ENCODE measurements at places on chromosomes 13 and 19.

GRCh38 chr13:111855786-111856185 lies 211.2 kb upstream of the SOX1 start:
- no peak for DNase-seq

GRCh38 chr19:33879818-33880575 lies 83.3 kb downstream of the KCTD15 start:
- no peak for DNase-seq

- peak; percentile 49 for DNase-seq
Observed at GRCh38 chr13:22915442-22916082, 265.2 kb upstream of the SGCG start.

DNA sequence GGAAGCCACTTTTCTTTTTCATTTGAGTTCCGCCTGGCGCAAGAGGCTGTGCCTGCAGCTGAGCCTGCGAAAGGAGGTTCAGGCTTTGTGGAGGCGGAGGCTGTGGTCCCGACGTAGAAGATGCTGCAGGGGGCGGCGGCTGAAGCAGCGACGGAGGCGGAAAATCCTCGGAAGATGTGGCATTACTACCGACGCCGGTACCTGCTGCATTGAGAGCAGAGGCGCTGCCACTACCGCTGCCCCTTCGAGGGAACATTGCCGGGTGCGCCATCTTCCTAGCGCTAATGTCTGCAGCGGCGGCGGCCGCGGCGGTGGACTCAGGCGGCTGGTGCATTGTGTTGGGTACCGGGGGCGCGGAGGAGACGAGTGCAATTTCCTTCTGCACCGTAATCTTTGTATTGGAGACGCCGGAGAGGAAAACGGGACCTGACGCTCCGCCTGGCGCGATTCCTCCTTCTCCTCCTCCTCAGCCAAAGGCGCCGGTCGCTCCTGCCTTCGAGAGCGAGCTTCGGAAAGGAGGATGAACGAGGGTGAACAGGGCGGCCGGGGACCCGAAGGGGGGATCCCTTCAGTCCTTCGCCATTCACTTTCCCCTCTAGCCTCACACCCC lies at the start of gene TSC22D1:
TSC22D1 (minus strand) TSS at position 590 of the 610 bp plus-strand sequence; CDS start at position 334, 256 bp downstream.
- peak; percentile 69 for DNase-seq

GRCh38 chr19:53958168-53958571 lies 4.6 kb upstream of the CACNG8 start:
- no peak for DNase-seq

GRCh38 chr13:71546881-71547280 lies 320.1 kb downstream of the DACH1 start:
- no peak for DNase-seq

- no peak for DNase-seq
Observed at GRCh38 chr13:45301263-45301662, 39.7 kb downstream of the TPT1 start.
